ENCODE measurements at places on chromosomes 11 and 22. TPM values are rescaled to one million over a fixed set of nuclear protein-coding genes. Genes with fewer than 3 reads are reported as not detected.

- H3K27me3 ChIP-seq, result no peaks in the 10 kb centered on the region
- no peaks in the 10 kb centered on the region for H3K4me1 ChIP-seq
- peaks cover 13% of the 10 kb centered on the region for H3K36me3 ChIP-seq
- no peak overlapping the region for H3K4me3 ChIP-seq
Observed at GRCh38 chr22:46251816-46252380, 1.8 kb upstream of the CDPF1 start.

DNA sequence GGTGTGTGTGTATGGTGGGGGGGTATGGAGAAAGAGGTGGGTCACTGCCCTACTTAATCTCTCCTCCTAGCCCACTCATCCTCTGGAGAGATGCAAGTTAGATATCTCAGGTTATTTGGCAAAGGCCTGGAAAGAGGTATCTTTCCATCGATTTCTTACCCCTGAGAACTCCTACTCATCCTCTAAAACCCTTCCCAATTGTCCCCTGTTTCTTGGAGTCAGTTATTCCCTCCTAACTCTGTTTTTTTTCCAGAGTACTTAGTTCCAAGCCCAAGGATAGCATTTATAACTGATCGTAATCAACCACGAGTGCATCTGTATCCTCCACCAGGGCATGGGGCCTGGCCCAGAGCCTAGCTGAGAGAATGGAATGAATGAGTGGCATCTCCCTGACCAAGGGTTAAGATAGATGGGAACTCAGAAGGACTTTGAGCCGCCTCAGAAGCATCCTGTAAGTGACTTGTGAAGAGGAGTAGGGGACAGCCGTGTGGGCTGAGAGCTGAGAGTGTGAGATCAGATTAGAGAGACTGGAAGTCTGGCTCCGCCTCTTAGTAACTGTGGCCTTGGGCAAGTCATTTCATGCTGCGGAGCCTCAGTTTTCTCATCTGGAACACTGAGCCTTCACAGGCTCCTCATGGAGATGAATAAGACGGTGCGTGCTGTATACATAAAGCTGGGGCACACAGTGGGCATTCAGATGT, 16.2 kb downstream of the CD6 start:
- no peaks in the 10 kb centered on the region for H3K4me1 ChIP-seq
- H3K27me3 ChIP-seq, result no peaks in the 10 kb centered on the region
- H3K4me3 ChIP-seq, result no peak overlapping the region
- no peaks in the 10 kb centered on the region for H3K36me3 ChIP-seq
- DNase-seq, result no peak

GRCh38 chr11:27705873-27706820, 5.9 kb upstream of the BDNF start:
- DNase-seq, result peak; percentile 53
- 0 out of 2 replicates have a peak, but pooled peaks cover 2% of the 10 kb centered on the region for H3K4me1 ChIP-seq
- no peaks in the 10 kb centered on the region for H3K36me3 ChIP-seq
- H3K4me3 ChIP-seq, result peak overlapping the region; percentile 21

GRCh38 chr22:46122511-46122971, 27.8 kb upstream of the PPARA start:
- H3K4me3 ChIP-seq, result no peak overlapping the region
- DNase-seq, result peak; percentile 72
- no peak overlapping the region for H3K27ac ChIP-seq
- no peaks in the 10 kb centered on the region for H3K27me3 ChIP-seq
- H3K36me3 ChIP-seq, result no peaks in the 10 kb centered on the region

GRCh38 chr22:45335021-45335818, 25.5 kb downstream of the FAM118A start:
- H3K36me3 ChIP-seq, result peaks cover 57% of the 10 kb centered on the region
- no peaks in the 10 kb centered on the region for H3K4me1 ChIP-seq
- no peak overlapping the region for H3K4me3 ChIP-seq
- peak; percentile 74 for DNase-seq

Gene PRRG4
- total RNA-seq, result 1.2 TPM

Gene MS4A12
- total RNA-seq, result not detected

Gene RASD2
- total RNA-seq, result 0.53 TPM

Measured in H9 (cell line).